Activated naive CD8-positive, alpha-beta T cell treated with anti-CD3 and anti-CD28 coated beads, Interleukin-2, amount 50 U/mL, for 16 hours (primary cell): ENCODE measurements at places on chromosomes 4 and X.

DNA sequence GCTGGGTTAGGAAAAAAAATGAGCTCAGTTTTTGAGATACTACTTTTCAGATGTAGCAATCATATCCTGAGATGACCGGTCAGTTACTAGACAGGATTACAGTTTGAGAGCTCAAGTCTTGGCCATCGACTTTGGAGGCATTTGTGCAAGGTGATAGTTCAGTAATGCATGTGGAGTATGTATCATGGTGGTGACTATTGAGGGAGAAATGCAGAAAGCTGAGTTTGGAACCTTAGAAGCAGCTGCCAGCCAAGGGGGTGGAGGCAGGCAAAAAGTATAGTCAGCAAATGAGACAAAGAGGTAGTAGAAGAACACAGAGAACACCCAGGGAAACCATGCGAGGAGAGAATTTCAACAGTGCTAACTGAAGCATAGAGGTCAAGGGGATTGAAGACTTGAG is 48.7 kb upstream of the SLC4A4 start:
- DNase-seq, result no peak

DNA sequence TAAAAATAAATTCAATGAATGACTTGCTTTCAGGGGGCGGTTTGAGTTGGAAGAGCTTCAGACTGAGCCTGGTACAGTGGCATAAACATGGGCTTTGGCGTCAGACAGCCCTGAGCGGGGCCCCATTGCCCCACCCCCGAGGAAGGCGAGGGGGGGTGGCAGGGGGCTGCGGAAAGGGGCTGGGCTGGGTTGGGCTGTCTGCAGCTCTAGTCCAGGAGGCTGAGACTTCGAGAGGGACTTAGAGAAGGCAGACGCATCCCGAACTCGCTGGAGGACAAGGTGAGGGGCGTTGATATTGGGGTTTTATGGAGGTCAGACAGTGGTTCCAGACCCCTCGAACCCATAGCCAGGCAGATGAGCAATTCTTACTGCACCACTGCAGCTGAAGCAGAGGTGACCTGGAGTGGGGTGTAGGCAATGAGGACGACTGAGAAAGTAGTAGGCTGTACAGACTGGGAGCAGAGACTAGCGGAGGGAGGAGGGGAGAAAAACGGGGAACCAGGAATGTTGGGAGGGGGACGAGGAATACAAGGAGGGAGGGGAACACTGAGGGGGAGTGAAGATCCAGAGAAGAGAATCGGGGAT is at the start of gene MAGED2:
Gene MAGED2 (plus strand): TSS at position 222 of the 585 bp plus-strand sequence. CDS start 1,587 bp downstream, outside the sequence.
- no peak for DNase-seq

DNA sequence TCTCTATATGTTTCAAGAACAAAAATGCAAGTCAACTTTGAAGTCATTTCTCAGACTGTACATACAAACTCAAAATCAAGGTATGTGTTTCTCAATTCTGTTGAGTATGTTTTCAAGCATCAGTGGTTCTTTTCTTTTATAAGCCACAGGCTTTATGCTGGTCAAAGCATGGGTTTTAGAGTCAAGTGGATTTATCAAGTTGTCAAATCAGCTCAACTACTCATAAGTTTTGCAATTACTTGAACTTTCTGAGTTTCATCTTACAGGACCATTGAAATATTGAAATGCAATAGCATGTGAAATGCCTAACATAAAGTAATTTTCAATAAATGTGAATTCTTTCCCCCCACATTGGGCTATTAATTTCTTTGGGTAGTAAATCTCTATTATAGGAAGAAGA is 239.9 kb upstream of the DKK2 start:
- no peak for DNase-seq

DNA sequence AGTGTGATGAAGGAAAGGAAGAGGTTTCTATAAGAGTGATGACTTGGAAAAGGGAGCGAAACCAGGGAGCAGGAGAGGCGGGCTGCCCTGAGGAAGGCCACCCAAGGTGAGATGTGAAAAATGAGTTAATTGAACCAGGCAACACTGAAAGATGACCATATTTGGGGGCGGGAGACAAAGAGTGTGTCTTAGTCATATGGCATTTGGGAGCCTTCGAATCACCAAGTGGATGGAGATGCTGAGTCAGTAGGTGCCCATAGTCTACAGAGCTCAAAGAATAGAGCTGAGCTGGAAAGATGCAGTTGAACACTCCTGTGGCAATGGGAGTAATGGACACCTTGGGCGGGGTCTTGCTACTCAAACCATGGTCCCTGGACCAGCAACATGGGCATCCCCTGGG is 8.3 kb upstream of the TLR8 start:
- no peak for DNase-seq
